ENCODE measurements at places on chromosomes 2 and 18.

- DNase-seq, result no peak
These were observed 36.0 kb downstream of the LONRF2 start for GRCh38 chr2:100286318-100286717.

GRCh38 chr2:235300368-235301201 lies 193.3 kb upstream of the AGAP1 start:
- no peak for DNase-seq

- DNase-seq, result no peak
These were observed 238.0 kb downstream of the GULP1 start for GRCh38 chr2:188529710-188530109.

GRCh38 chr2:182920631-182921056 lies 54.2 kb upstream of the FRZB start:
- no peak for DNase-seq

- peak; percentile 46 for DNase-seq
These were observed 24.7 kb upstream of the PNPT1 start for GRCh38 chr2:55718165-55719008.

- no peak for DNase-seq
These were observed 51.4 kb upstream of the RIOK3 start for GRCh38 chr18:23401400-23402347.

- DNase-seq, result no peak
These were observed 381.3 kb downstream of the SOX11 start for GRCh38 chr2:6073191-6074088.

GRCh38 chr2:26444236-26444635 lies 33.7 kb downstream of the OTOF start:
- DNase-seq, result no peak

DNA sequence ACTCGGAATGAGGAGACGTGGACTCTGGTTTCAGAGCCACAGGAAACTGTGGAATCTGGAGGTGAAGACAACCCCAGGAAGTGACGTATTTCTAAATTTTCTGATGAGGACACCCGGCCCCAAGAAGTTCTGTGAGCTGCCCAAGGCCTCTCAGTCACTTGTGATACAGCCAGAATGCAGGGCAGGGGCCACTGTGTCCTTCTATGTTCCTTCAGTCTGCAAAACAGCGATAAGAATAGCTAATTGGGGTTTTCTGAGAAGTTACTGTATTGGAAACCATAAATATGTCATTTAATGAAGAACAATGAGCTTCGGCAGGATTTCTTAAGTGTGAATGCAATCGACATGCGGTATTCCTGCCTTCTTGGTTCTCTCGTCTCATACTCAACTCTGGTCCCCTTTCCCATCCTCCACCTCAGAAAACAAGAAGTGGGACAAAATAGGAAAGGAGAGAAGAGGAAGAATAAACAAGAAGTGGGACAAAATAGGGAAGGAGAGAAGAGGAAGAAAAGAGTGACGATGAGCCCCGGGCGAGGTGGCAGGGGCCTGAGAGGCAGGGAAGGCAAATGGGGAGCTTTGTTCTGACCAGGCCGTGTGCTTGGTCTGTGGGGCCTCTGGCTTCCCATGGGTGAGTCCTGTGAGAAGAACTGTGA lies 282.0 kb upstream of the REV1 start:
- peak; percentile 21 for DNase-seq

DNA sequence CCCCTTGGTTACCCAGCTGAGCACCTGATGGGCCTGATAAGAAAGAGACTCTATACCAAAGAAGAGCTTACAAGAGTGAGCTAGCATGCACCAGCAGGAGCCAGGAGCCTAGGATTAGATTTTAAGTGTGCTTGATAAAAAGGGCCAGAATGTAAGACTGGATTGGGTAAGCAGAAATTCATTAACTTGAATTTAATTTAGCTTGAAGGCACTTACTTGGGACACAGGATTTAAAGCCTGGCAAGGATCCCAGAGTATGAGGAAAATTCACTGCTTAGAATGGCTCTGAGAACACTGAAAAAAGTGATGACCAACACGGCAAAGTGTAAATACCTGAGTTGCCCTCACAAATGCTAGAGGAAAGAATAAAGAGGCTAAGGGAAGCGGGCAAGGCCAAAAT lies 91.3 kb upstream of the RBBP8 start:
- DNase-seq, result no peak

- no peak for DNase-seq
These were observed 119.2 kb upstream of the CCDC68 start for GRCh38 chr18:55078303-55078932.

DNA sequence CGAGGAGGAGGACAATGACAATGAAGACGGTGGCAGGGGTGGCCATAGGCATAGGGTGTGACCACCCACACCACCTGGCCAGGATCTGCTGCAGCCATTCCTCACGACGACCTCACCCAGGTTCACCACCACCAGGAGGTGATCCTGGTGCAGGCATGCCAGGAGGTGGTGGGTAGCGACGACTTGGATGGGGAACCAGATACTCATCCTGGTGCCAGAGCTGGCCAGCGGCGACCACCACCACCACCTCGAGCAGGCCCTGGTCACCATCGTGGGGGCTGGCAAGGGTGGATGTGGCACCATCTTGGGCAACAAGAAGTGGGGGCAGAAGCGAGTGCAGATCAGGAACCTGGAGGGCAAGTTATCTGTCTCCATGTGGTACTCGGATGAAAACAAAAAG lies 117.1 kb upstream of the NXPH2 start:
- DNase-seq, result no peak

GRCh38 chr2:239368906-239369552 lies 31.8 kb downstream of the HDAC4 start:
- no peak for DNase-seq

DNA sequence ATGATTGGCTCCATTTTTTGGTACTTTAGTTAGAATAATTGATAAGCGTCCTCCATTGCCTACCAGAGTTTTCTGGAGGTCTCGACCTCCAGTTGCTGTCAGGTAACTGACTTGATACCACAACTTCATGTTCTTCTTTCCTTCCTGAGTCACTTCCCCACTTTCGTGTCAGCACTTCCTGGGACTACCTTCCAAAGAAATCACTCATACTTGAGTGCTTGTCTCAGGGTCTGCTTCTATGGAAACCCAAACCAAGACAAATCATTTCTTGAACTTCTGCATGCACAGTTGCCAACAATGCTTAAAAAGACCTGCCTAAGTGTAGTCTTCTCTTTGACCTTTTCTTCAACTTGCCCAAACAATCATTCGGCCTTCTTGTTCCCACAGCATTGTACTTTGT lies 210.3 kb upstream of the ETAA1 start:
- no peak for DNase-seq

DNA sequence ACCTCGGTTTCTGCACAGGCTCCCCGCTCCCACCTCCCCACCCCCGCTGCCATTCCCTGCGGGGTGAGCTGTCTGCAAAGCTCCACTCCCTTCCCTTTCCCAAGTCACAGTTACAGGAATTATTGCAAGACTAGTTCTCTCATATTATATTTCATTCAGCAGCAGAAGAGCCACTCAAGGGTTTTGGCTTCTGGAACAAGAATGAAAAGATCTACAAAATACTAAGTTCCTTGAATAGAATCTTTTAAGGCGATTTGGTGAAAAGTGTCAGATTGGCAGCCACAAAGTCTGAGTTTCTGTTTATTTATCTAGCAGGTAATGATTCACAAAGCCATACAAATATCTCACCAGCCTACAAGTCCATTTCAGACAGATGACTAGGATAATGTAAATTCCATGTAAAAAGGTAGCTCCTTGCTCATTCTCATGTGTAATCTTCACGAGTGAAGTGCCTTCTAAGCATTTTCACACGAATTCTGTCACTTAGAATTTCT lies 221.9 kb upstream of the RBBP8 start:
- DNase-seq, result no peak

DNA sequence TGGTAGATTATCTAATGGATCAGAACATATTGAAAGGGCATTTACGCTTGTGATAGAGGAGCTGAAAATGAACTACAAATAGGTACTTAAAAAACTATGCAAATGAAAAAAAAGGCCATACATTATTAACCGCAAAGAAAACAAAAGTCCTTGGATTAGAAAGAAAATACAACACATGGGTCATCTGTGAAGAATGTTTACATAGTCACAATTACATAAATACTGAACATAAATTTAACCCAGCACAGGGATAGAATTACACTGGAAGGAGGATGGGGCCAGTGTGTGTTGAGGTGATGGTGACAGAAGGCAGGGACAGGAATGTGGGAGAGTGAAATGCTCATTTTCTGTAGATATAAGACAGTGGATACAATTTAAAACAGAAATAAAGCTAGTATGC lies 6.6 kb downstream of the NTSR2 start:
- DNase-seq, result no peak

- DNase-seq, result no peak
These were observed 95.4 kb downstream of the PRKCE start for GRCh38 chr2:45746888-45747287.

GRCh38 chr2:175576875-175577274 lies 395.4 kb upstream of the ATP5MC3 start:
- DNase-seq, result no peak

GRCh38 chr2:71422786-71423185 lies 30.6 kb upstream of the DYSF start:
- no peak for DNase-seq

DNA sequence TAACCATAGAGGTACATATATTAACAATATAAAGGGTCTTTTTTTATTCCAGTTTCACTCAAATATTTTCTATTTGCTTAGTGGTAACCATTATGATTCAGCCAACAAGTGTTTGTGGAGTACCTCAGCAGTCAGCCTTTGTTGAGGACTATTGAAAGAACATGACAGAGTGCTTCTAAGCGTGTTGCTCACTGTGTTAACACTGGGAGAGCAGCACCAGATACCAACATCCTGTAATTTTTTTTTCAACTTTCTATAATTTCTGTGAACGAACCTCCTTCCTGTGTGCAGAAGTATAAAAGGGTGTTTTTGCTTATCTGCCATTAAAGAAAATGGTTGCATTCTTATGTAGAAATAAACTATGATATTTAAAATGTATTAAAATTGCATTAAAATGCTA lies 239.0 kb downstream of the PHLPP1 start:
- no peak for DNase-seq

DNA sequence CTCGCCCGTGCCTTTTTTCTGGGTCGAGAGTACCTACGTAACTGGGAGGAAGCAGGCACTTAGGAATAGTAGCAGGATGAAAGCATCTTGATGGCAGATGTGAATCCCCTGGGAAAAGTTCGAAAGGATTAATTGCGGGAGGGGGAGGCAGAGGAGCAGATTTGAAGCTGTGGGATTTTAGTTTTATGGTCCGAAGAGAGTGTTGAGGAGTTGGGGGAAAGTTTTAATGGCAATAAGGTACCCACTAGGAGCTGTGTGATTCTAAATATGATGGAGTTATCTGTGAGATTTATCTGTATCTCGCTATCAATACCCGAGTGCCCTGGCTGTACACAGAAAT lies 1.1 kb downstream of the AGFG1 start:
- DNase-seq, result no peak

DNA sequence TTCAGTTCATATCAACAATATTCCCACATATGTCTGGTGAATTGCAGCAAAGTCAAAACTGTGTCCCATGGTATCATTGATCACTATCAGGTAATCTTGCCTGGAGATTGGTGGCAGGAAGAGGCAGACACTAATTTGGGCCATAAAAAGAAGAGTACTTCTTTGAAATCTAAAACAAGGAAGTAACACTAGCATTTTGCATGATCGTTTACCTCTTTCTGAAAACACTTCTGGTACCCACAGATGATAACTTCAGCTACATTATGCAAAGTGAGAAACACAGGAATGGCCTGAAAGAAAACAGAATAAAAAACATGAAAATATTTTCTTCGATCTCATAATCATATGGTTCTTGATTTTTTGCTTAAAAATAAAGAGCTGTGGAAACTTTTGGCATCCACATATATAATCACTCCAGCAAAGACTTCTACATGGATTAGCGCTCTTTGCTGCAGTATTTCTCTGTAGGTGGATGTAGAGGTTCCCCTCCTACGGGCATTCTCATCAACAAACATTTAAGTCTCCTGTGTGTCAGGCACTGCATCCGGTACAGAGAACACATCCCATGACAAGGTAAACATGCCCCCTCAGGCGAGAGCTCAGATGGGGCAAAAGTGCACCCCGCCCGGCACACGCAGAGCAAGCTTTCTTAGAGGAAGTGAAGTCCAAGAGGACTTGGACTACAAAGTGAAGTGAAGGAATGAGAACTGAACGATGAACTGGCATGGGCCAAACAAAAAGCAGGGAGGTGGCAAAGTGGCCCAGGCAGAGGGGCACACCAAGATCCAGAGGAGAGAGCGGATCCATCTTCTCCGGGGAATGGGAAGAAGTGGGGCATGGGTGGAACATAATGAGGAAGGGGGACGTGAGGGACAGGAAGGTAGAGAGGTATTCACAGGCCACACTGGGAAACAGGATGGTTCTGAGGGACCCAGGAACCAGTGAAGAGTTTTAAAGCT lies 68.0 kb upstream of the RIOK3 start:
- no peak for DNase-seq

DNA sequence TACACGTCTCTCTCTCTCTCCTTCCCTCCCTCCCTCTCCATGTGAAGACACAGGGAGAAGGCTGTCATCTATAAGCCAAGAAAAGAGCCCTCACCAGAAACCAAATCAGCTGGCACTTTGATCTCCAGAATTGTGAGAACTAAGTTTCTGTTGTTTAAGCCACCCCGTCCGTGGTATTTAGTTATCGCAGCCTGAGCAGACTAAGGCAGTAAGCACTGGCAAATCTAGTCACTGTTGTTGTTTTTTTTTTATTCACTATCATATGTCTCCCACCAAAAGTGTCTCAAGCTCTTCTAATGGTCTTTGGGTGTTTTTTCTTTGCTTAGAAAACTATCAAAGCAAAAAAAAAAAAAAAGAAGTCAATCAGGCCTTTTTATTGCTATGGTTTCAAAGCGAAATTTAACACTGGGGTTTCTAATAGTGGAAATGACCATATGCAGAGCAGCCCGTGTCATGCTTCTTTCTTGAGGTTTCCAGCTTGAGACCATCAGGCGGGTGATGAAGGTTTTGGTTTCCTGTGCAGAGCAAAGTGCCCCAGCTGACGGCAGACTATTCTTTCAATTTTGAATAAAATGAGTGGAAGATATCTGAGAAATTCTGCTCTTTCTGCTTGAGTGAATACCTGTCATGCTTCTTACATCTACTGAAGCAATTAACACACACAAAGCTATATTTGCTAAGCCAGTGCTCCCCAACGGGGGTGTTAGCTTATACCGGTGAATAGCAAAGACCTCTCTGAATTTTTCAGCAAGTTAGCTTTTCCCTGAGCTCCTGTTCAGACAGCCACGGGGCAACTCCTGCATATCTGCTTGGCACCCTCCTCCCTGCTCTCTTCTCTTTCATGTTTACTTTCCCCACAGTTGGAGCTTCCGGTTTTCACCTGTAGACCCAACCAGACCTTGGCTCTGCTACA lies 394.1 kb upstream of the ATP5MC3 start:
- DNase-seq, result peak; percentile 14

DNA sequence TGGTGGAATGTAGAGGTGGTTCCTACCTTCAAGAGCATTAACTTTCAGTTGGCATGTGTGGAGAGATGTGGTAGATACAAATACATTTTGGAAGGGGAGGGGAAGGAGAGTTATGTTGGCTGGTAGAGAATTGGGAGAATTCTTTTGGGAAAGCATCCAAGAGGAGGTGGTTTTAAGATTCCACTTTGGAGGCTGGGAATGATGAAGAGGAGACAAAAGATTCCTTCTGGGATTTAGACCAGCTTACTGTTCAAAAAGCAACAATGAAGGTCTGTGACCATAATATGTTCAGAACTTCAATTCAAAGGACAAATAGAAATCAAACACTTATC lies 120.8 kb upstream of the FOSL2 start:
- no peak for DNase-seq

- DNase-seq, result no peak
These were observed 74.9 kb upstream of the UBE2E3 start for GRCh38 chr2:180905461-180905860.

GRCh38 chr2:190165491-190165890 lies 103.0 kb upstream of the MSTN start:
- DNase-seq, result no peak

GRCh38 chr2:241612156-241613016 lies 24.6 kb downstream of the THAP4 start:
- no peak for DNase-seq
